HT1080 (cell line): ENCODE measurements at places on chromosomes 13 and 19.

DNA sequence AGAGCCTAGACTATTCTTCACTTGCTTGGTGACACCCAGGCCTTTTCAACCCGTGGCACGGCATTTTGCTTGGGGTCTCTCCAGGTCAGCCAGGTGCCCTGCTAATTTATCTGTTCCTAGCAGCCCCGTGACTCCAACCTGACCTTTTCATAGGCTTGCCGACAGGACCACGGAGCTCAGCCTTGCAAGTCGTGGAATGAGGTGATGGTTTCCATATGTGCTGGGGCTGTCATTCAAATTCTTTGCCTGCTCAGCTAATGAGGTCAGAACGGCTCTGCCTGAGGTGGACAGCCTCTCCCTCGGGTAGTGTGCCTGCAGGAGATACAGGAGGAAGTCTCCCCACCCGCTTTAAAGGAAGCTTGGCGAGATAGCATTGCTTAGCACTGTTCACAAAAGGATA lies 61.0 kb downstream of the SHISA2 start:
- DNase-seq, result no peak

DNA sequence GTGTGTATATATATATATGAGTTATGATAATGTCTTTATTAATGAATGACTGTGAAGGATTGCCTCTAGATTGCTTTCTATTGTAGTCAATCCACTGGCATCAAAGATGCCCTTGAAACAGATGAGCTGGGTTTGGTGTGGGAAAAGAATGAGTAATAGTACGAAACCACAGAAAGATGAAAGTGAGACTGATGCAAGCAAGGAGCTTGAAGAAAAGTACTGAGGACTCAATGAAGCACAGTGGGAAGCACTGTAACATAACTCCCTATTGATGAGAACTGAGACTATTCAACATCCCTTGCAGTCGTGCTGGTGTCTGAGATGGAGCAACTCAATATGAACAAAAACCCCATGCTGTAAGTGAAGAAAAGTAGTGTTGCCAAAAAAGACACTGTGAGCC lies 1794.2 kb downstream of the SLITRK5 start:
- DNase-seq, result peak; percentile 87

- no peak for DNase-seq
Measured at GRCh38 chr13:97573011-97573410, 139.0 kb downstream of the RAP2A start.

- no peak for DNase-seq
Measured at GRCh38 chr13:53254500-53254899, 225.9 kb downstream of the OLFM4 start.

DNA sequence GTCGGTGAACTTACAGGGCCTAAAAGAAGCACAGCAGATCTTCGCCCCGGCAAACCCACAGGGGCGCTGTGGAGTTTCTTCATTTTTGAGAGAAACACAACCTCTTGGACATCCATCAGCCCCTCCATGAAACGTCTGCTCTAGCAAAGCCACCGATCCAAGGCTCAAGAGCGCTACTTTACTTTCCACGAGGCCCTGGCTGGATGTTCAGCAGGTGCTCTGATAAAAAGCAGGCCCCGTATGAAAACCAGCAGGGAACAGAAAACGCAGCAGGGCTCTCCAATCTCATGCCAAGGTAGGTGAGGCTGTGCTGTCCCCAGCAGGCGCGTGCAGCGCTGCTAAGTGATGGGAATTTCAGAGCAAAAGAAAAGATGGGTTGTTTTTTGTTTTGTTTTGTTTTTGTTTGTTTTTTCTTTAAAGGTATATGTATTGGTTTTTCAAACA lies 86.7 kb downstream of the IRS2 start:
- DNase-seq, result no peak

DNA sequence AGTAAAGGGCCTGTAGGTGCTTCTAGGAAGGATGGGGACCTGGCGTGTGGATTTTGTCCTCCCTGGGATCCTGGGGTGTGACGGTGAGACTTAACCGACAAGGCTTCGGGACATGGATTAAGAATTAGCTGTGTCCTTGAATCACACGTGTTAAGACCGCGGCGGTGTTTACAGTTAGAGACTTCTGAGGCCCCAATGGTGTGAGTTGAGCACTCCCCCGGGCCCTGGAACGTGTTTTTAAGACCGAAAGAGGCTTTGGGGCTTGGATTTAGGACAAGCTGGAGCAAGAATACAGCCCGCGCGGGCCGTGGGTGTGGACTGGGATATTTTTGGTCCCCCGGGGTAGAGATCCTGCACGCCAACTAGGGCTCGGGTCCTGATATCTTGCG lies 1.2 kb upstream of the SLC27A1 start:
- no peak for DNase-seq

- no peak for DNase-seq
Measured at GRCh38 chr13:72643311-72643989, 84.0 kb downstream of the MZT1 start.

DNA sequence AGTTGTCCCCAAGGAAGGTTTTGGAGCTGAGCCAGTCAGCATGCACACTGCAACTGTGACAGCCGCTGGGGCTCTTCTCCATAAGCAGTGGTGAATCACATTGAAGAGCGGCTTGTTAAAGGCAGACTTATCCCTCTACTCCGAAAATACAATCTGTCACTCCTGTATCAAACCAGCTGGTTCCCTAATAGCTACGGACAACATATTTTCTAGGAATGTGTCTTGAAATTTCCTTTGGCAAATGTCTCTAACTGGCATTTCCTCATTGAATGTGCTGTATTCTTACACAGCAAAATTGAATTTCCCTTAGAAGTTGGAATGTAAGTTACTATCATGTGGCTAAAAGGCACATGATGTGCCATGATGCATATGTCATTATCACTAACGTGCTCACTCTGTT lies 104.0 kb upstream of the GPR12 start:
- DNase-seq, result no peak

GRCh38 chr13:39282400-39282972 lies 244.2 kb downstream of the NHLRC3 start:
- DNase-seq, result no peak

DNA sequence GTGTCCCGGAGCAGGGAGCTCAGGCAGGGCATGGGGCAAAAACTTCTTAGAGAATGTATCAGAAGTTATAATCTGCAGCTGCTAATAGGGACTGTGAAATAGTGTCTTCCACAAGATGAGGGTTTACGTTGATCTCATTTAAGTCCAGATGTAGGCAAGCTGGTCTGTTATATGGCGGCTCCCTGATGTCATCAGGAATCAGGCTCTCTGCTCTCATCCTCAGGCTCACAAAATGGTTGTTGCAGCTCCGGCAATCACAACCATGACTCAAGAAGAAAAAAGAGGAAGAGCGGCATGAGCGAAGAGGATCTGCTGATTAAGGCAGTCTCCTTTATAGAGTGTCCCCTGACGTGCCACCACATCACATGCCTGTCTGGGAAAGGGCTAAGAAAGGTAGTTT lies 191.3 kb downstream of the KLF5 start:
- DNase-seq, result no peak

GRCh38 chr13:39037880-39038568 lies at the start of the genes NHLRC3 and PROSER1:
Gene NHLRC3 (plus strand): TSS chr13:39038456. CDS start chr13:39038640, 184 bp downstream.
Gene PROSER1 (minus strand): TSS chr13:39038089. CDS start chr13:39037242, 847 bp downstream.
- peak; percentile 91 for DNase-seq

DNA sequence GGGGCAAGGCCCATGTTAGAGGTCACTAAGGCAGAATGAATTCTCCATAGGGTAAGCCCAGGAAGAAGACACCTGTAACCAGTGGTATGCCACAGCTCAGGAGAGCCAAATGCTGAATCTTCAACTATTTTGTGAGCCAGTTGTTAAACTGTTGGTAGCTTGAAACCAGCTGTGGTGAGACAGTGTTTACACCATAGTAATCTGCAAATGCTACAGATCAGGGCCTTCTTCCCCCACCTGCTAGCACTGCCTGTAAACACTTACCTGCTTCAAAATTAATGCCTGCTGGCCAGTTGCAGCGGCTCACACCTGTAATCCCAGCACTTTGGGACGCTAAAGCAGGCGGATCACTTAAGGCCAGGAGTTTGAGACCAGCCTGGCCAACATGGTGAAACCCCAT lies 12.1 kb downstream of the FBXL12 start:
- DNase-seq, result no peak

GRCh38 chr19:17391371-17392151 lies 2.4 kb downstream of the CCDC194 start:
- DNase-seq, result no peak

DNA sequence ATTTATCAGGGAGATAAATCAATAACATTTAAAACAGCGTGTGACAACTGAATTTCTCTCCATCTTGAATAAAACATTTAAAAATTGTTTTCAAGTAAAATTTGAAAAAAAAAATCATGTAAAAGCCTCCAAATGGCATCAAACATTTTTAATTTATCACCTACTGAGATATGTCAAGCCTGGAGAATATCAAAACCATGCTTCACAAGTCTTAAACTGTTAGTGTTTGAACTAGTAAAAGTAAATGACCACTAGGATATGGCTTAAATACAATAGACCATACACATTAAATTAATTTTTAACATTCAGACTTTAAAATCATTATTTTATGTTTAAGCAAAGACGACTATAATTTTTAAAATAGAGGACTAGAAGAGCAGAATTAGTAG lies 281.9 kb downstream of the DCLK1 start:
- DNase-seq, result no peak

GRCh38 chr19:55322204-55322885 lies 2.8 kb downstream of the TMEM150B start:
- DNase-seq, result no peak

DNA sequence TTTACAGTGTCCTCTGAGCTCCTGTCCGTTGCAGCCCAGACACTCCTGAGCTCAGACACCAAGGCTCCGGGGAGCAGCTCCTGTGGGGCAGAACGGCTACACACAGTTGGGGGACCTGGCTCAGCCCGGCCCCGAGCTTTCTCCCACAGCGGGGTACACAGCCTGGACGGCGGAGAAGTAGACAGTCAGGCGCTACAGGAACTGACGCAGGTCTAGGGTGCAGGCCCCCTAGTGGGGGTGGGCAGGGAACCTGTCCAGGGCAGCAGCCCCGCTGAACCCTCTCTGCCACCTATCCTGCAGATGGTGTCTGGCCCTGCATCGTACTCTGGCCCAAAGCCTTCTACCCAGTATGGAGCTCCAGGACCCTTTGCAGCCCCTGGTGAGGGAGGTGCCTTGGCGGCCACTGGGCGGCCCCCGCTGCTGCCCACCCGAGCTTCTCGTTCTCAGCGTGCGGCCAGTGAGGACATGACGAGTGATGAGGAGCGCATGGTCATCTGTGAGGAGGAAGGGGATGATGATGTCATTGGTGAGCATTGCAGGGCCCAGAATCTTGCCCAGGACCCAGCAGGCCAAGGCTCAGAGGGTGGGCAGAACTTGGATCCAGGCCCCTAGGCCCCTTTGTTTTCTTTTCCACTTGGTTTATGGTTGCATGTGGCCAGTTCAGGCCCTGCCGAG lies 12.9 kb upstream of the PRR19 start:
- DNase-seq, result no peak

DNA sequence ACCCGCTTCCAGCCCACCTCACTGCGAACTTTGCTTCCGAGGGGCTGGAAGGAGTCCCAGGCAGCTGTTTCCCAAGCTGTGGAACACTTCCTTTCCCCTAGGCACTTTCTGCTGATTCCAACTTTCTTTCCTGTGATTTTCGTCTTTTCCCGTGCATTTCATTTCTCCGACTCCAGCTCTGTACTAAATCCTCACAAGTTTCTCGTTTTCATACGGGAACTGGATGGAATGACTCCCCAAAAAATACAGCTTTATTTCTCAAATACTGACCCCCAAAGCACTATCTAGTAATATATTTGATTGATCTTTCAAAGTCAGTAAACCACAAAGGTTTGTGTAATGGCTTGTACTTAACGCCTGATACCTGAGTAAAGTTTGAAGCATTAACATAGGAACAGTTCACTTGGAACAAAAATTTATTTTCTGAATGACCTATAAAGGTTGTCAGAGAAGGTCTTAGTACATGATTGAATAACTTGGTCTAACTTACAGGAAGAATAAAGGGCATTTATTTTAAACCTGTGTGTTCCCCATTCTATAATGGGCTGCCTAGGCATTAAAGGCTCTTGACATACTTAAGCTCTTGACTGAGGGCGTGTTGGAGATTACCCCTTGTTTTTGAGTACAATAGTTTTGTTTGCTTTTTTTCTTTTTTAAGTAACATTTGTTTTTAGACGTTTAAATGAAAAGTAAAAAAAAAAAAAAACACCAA lies 1.3 kb upstream of the PCDH9 start:
- DNase-seq, result no peak
